Kasumi-1 (cell line): ENCODE measurements at places on chromosomes 11 and 22.

DNA sequence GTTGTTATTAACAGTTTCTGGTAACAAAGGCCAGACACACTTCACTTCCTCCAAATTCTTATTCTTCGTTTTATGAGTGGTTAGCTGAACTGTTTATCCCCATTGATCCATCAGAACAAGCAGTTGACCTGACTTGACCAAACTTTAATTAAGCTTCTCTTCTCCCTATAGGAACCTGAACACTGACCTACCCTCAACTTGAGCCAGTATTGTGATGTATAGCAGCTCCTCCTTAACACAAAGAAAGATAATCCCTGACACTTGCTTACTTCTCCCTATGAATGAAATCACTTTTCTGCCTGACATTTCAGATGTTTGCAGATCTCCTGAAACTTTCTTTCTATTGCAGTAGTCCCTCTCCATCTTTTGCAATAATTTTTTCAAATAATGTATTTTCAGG lies 41.9 kb downstream of the ANO5 start:
- no peak for DNase-seq

- DNase-seq: no peak
These were observed 18.5 kb downstream of the COMMD9 start for GRCh38 chr11:36270701-36271100.

- peak; percentile 15 for DNase-seq
These were observed 55.0 kb upstream of the ARFGAP3 start for GRCh38 chr22:42912059-42912458.

- DNase-seq: no peak
These were observed 123.3 kb downstream of the METTL15 start for GRCh38 chr11:28231475-28231874.

DNA sequence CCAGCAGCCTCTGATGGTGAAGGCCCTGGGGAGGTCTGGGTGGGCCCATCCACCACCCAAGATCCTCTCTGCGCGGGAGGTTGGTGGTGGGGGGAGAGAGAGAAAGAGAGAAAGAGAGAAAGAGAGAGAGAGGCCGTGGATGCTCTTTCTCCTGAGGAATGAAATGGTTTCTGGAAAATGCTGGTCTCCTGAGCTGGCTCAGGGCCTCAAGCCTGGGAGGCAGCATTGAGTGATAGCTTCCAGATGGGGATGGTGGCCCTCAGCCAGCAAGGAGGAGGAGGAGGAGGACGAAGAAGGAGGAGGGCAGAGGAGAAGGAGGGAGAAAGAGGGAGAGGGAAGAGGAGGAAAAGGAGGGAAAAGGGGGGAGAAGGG lies 4.6 kb downstream of the TSPAN32 start:
- no peak for DNase-seq

DNA sequence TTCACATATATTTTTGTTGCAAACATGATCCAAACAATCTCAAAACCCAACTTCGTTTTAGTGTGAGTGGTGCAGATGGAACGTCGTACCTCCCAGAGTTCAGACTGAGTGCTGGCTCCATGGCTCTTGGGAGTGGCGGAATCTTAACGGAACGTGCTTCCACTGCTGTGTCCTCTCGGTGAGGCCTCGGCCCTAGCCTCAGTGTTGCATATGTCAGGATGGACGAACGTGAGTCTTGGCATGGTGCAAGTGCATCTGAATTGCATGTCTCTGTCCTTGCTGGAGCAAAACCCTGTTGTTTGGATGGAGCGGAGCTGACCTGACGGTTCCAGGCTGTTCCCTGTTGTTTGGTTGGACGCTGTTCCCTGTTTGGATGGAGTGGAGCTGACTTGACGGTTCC lies 306.8 kb downstream of the TBC1D22A start:
- DNase-seq: no peak

DNA sequence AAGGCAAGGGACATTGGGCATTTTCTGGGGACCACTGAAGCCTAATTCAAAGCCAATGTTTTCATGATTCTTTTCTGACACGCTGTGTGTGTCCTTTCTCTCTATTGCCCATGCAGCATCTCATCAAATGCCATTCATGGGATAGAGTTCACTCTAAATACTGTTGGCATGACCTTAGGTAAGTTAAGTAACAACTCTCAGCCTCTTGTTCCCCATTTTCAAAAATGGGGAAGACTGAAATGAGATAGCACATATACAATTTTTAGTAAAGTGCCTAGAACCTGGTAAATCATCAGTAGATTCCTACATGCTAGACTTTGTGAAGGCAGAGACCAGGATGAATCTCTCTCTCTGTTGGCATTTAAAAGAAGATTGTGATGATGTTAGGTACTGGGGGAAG lies 12.7 kb upstream of the OR52K2 start:
- DNase-seq: no peak

GRCh38 chr22:27128461-27129085 lies 471.2 kb downstream of the MIAT start:
- DNase-seq: peak; percentile 5

GRCh38 chr11:86143087-86144030 lies 74.5 kb upstream of the PICALM start:
- DNase-seq: peak; percentile 18

DNA sequence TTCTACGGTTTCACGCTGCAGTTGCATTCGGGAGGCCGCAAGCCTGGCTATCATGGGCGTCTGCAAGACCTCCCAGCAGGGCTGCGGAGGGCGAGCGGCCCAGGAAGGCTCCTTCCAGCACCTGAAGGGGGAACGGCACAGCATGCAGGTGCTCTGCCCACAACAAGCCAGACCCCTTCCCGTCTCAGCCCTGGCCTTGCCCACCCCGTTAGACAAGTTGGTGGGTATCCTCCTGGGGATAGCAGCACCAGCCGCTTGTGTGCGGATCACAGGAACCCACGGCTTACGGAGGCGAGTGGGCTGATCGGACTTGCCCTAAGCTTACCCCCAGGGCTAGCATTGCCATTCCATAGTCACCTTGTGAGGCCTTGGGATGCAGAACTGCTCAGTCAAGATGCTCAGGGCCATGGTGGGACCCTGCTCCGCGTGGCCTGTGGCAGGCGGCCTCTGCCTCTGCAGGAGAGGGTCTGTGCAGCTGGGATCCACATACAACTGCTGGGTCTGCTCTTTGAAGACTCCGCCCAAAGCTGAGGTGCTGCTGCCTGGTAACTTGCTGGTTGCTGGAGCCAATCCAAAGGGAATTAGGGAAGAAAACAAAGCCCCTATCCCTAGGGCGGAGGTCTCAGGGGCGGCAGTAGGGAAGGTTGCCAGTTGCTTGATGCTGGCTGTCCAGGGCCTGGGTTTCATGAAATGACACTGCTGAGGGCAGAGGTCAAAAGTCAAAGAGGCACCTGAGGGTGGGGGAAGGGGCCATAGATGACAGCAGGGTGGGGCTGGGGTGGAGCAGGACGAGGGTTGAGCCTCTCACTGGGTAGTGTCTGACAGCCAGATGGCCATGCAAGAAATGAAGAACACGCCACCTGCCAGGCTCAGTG lies 1.4 kb upstream of the OSBPL5 start:
- no peak for DNase-seq

DNA sequence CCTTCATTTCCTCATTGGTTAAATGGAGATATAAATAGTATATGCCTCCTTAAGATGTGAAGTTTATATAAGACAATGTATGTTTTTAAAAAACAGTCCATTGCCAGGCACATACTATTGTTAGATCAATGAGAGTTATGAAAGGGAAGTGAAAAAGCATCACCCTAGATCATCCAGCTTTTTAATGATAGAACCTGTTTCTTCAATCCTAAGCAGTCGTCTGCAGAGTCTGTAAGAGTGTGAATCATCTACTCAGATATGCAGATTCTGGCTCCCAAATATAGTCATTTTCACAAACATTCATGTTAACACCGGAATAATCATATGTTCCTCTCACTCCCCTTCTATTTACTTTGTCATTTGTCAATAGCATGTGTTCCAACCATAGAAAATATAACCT lies 65.3 kb upstream of the SLN start:
- no peak for DNase-seq

- peak; percentile 25 for DNase-seq
These were observed at the start of gene BDNF for GRCh38 chr11:27700351-27701301. BDNF (minus strand) TSS chr11:27700455; CDS start chr11:27658564, 41,891 bp downstream.

DNA sequence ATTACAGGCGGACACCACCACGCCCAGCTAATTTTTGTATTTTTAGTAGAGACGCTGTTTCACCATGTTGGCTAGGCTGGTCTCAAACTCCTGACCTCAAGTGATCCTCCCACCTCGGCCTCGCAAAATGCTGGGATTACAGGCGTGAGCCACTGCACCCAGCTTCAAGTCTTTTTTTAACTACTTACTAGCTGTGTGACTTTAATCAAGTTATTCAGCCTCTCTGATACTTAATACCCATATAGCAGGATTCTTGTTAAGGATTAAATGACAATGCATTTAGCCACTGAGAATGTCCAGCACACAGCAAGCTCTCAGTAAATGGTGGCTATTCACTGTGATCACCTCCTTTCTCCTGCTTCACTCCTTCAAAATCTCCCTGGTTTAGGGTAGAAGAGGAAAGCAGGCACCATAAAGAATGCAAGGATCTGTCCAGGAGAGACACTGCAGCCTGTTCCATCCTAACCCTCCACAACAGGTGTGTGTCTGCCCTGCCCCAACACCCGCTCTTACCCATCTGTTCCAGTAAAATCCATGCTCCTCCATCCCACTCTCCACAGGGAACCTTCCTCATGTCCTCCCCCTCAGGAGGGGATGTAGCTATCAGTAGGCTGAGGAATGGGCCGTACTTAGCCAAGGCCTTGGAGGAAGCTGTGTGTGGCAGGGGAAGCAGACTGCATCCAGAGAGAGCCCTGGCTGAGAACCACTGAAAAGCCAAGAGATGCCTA lies 69.3 kb downstream of the MICAL3 start:
- DNase-seq: no peak

DNA sequence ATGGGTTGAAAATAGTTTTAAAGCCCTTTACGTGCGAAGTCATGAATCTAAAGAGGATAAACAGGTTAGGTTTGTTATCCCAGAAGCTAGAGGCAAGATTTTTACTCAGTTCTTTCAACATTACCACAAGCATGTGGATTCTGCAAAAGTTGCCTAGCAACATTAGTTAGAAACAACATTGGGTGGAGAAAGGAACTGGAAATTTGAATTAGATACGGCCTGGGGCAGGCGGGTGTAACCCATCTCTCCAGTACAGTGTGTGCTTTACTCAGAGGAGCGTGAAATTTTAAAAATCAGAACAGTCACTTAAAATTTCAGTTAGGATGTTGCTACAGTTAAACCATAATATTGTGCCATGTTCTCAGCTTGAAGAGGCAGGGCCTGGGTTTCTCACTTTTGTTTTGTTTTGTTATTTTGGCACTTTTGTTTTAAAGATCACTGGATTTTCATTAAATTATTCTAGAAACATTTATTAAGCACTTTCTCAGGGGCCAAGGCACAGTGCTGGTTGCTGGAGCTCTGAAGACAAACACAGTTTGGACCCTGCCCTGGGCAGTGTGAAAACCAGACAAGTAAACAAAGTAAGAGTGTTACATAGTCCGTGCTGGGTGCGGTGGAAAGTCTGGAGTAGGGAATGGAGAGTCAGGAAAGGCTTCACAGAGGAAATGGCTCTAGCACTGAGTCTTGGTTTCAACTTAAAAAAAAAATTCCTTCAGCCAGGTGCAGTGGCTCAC lies 4.4 kb upstream of the WEE1 start:
- peak; percentile 16 for DNase-seq

GRCh38 chr11:8009856-8010255 lies 22.7 kb downstream of the EIF3F start:
- no peak for DNase-seq

DNA sequence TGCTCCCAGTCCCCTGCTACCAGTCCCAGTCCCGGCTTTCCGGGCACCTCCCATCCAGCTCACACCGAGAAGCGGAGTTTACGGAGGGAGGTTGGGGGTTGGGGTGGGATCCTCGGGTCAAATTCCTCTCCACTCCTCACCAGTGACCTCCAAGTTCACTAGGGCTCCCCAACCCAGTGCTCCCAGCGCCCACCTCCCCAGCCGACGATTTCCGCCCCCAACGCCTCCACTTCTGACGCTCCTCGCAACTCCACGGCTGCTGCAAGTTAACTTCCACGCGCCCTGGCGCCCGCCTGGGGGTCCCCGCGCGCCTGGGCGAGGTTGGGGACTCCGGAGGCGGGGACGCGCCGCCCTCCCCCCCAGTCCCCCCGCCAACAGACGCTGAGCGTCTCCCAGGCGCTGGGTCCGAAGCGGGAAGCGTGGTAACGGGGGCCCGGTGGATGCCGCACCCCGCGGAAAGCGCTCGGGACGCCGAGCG lies 526 bp downstream of the TPST2 start:
- DNase-seq: peak; percentile 3

GRCh38 chr22:37428649-37429586 lies 1.6 kb upstream of the ELFN2 start:
- peak; percentile 46 for DNase-seq

DNA sequence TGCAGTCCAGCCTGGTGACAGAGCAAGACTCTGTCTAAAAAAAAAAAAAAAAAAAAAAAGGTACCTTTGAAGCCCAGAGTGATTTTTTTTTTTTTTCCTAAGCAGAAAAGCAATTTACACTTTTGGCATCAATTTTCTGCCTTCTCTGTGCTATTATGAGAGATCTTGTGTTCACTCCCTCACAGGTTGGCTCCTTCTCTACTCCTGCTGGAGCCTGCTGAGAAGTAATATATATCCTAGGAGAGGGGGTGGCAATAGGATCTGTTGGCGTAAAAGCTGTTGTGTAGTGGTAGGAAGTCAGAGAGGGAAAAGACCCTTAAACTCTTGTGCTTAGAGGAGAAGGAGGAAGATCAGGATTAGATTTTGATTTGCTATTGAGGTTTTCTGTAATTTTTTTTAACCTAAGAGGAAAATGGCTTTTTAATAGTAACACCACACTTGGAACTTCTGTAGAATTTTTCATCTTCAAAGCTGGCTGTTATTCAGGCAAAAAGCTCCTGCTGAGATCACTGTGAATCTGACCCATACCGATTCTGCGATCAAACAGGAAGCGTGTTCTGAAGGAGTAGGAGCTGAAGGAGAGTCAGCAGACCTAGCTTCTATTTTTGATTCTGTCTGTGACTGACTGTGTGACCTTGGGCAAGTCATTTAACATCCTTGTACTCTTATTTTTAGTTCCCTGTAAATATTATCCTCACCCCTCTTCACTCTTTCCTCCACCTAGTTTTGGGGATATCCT lies 77.7 kb downstream of the TRIM44 start:
- no peak for DNase-seq

- DNase-seq: no peak
These were observed 379.5 kb downstream of the ETS1 start for GRCh38 chr11:128207861-128208321.

- no peak for DNase-seq
These were observed 5.1 kb upstream of the B4GALNT4 start for GRCh38 chr11:363948-364761.

- DNase-seq: no peak
These were observed 733.0 kb upstream of the KIRREL3 start for GRCh38 chr11:127733552-127733951.

DNA sequence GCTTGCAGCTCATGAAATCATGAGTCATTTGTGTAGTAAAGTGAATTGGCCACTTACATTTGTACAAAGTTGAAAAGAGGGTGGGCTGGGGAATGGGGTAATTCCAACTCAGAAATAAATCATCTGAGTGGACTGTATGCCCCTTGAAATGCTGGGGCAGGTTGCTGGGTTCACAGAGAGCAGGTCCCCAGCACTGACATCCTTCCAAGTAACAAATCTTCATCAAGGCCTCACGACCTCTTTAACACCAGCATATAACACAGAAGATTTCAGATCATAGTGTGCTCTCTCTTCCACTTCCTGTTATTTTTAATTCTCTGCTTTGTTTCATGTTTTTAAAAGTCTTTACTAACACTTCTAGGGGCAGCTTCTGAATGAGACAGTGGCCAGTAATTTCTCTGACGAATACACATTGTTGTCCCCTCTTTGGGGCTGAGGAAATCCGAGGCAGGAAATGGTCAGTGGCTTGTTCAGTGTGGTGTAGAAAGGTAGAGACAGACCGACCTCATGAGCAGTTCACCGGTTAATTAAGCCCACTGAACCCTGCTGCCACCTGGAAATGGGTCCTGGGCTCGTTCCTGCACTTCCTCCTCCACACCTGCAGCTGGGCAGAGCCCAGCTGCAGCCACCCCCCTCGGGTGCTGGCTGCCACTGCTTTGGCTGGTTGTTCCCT lies 127.7 kb downstream of the MAML2 start:
- peak; percentile 15 for DNase-seq
